ENCODE measurements at places on chromosomes 11 and 22.

DNA sequence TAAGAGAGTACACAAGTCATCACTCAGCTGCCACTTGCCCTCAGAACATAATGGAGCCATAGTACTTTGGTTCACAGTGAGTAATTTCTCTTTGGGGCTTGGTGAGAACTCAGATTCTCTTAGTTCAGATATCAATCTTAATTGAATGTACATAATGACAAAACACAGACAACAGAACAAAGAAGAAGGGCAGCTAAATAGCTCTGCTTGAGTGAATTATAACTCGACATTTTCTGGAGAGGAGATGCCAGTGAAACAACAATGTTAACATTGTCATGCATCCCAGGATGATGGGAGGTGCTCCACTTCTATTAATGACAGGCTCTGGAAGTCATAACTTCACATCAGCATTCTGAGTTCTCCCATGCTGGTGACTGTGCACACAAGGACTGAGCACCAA is 508.1 kb downstream of the TMEM135 start:
- H3K36me3 ChIP-seq, result no peaks in the 10 kb centered on the region
- no peak overlapping the region for H3K4me3 ChIP-seq
- DNase-seq, result no peak

DNA sequence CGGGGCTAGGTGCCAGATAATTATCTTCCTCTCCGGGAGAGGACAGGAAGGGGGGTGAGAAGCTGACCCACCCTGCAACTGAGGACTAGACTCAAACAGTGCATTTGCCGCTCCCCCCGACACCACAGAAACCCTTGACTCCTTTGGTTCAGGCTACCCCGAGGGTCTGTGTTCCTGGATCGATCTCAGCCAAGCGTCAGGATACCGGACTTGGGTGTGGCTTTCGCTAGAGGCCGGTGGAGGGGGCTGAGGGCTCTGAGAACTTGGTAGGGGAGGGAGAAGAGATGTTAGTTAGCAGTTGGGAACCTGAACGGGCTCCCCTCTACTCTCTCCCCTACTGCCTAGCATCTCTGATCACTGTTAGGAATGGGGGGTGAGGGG is 840 bp downstream of the SEZ6L start:
- H3K4me3 ChIP-seq, result peak overlapping the region; percentile 61
- H3K36me3 ChIP-seq, result no peaks in the 10 kb centered on the region
- H3K27me3 ChIP-seq, result peaks cover 10% of the 10 kb centered on the region
- peaks cover 34% of the 10 kb centered on the region for H3K4me1 ChIP-seq
- peak overlapping the region; percentile 55 for H3K27ac ChIP-seq
- DNase-seq, result no peak

DNA sequence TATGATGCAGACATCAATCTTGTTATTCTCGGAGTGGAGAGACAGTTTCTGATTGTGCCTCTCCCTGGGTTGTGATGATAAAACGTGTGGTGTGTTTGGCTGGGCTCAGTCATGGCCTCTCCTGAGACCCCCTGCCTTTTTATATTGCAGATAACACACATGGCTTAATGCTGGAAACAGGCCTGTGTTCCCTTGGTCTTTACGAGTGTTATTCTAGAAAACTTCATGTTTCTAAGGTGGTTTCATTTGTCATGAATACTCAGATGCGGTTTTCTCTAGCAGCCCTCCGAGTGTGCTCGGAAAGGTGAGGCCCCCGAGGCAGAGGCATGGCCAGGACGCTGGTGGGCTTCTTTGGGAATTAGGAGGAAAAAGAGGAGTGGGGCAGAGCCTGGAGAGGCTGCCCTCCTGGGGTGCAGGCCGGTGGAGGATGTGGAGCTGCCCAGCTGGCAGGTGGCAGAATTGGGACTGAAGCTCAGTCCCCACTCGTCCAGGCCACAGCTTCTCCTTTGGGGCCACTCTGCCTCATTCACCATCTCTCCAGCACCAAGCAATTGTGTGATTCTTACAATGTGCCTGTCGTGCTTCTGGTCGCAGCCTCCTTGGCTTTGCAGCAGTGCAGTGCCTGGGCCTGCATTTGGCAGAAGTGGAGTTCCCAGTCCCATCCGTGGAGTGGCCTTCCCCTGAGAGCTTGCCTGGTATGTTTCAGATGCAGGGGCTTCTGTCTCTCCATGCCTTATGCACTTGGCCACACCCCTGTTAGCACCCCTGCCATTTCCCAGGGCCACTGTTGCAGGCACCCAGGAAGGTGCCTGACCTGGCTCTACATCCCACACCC is 309.6 kb downstream of the TBC1D22A start:
- no peaks in the 10 kb centered on the region for H3K36me3 ChIP-seq
- no peak for DNase-seq
- peaks cover 46% of the 10 kb centered on the region for H3K4me1 ChIP-seq
- no peaks in the 10 kb centered on the region for H3K27me3 ChIP-seq
- no peak overlapping the region for H3K27ac ChIP-seq
- H3K4me3 ChIP-seq, result no peak overlapping the region

DNA sequence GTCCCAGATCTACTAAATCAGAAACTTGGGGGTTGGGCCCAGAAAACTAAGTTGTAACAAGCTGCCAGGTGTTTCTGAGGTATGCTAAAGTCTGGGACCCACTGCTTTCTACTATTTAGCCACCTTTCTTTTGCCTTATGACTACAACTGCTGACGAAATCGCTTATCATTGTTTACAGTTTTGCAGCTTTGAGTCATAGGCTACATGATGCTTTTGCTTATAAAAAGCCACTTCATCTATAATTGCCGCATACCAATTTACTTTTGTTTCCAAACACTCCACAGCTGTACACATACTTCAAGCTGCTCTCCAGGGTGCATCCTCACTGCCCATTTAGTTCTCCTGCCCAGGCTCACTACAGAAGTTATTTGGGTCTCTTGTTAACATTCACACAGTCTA is 144.7 kb downstream of the ENTHD1 start:
- no peaks in the 10 kb centered on the region for H3K36me3 ChIP-seq
- no peak overlapping the region for H3K4me3 ChIP-seq
- DNase-seq, result no peak
- H3K27me3 ChIP-seq, result no peaks in the 10 kb centered on the region
- H3K4me1 ChIP-seq, result no peaks in the 10 kb centered on the region
- no peak overlapping the region for H3K27ac ChIP-seq

GRCh38 chr11:124551189-124551588 is 7.7 kb upstream of the OR8B12 start:
- DNase-seq, result no peak
- H3K36me3 ChIP-seq, result no peaks in the 10 kb centered on the region
- no peaks in the 10 kb centered on the region for H3K4me1 ChIP-seq
- no peak overlapping the region for H3K4me3 ChIP-seq
- no peak overlapping the region for H3K27ac ChIP-seq

- no peaks in the 10 kb centered on the region for H3K4me1 ChIP-seq
- H3K4me3 ChIP-seq, result no peak overlapping the region
- H3K27me3 ChIP-seq, result no peaks in the 10 kb centered on the region
- peak; percentile 32 for DNase-seq
- no peak overlapping the region for H3K27ac ChIP-seq
Observed at GRCh38 chr11:37110385-37110784, 512.3 kb upstream of the RAG2 start.

DNA sequence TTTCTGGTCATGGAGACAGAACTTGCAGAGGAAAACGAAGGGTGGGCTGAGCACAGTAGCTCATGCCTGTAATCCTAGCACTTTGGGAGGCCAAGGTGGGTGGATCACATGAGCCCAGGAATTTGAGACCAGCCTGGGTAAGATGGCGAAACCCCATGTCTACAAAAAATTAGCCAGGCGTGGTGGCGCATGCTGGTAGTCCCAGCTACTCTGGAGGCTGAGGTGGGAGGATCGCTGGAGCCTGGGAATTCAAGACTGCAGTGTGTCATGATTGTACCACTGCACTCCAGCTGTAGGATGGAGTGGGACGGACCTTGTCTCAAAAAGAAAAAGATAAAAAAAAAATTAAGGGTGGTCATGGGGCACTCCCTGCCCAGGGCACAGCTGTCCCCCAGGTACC is 5.9 kb downstream of the SERPINH1 start:
- H3K36me3 ChIP-seq, result peaks cover 57% of the 10 kb centered on the region
- no peak overlapping the region for H3K27ac ChIP-seq
- H3K27me3 ChIP-seq, result no peaks in the 10 kb centered on the region
- H3K4me3 ChIP-seq, result no peak overlapping the region
- peaks cover 20% of the 10 kb centered on the region for H3K4me1 ChIP-seq
